ENCODE measurements at places on chromosomes 1 and 21. TPM values are rescaled to one million over a fixed set of nuclear protein-coding genes. Genes with fewer than 3 reads are reported as not detected.

DNA sequence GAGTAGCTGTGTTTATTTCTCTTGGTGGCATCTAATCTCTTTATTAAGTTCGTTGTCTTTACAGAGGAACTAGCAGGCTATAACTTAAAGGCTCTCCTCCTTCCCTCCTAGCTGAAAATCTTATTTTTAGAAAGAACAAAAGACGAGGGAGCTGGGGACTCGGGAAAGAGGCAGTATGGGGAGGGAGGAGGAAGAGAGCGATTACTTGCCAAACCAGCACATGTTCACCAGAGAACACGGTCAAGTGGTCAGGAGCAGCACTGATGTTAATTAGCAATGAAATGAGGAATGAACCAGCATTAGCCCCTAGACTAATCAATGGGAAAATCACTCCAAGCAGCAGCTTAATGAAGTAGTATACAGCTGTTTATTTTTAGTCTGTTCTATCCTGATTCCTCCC, 171.3 kb upstream of the ESRRG start:
- DNase-seq, result no peak

DNA sequence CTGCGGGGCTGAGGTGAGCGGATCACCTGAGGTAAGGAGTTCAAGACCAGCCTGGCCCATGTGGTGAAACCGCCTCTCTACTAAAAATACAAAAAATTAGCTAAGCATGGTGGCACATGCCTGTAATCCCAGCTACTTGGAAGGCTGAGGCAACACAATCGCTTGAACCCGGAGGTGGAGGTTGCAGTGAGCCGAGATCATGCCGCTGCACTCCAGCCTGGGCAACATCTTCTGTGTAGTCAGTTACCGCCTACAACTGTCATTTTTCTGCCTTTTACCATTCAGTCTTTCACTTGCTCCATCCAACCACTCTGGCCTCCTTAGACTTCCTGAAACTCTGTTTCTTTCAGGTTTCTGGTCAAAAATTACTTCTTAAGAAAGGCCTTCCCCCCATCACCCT, 2.2 kb downstream of the MYCBP start:
- no peak for DNase-seq

Gene DPH5
- 33.1 TPM for total RNA-seq

Gene DIO1
- total RNA-seq, result not detected

Gene KRTAP7-1
- not detected for total RNA-seq

- no peak for DNase-seq
Observed at GRCh38 chr1:101128211-101128727, 102.7 kb upstream of the DPH5 start.

GRCh38 chr1:179318491-179318890, 24.9 kb downstream of the SOAT1 start:
- DNase-seq, result no peak

Gene LHX8
- total RNA-seq, result not detected

Gene ESPN
- 8.3 TPM for total RNA-seq

Gene KIF2C
- 1.7 TPM for total RNA-seq
